ENCODE measurements at places on chromosomes 1 and 21.

- DNase-seq, result no peak
Measured at GRCh38 chr1:83901547-83902155, 97.3 kb downstream of the TTLL7 start.

DNA sequence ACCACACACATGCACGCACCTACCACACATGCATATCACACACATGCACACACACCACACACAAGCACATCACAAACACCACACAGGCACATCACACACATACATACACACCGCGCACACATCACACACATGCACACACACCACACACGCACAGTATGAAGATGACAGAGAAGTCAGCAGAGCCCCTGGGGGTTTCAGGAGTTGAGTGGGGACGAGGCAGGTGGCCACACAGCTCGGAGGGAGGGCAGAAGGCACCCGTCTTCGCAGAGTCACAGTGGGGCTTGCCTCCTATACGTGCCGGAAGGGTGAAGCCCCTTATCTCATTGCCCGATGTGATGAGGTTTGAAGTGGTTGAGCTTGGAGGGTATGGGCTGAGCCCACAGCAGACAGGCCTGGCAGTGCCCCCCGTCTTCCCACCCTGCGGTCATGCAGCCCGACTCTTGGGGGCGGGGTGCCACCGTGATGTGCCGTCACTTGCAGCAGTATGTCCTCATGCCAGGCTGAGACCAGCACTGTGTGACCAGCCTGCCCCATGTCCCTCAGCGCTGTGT is 9.9 kb downstream of the PDE9A start:
- DNase-seq, result no peak

- peak; percentile 18 for DNase-seq
Measured at GRCh38 chr1:55378582-55378981, 163.4 kb upstream of the USP24 start.

GRCh38 chr1:115299266-115299665 is 38.8 kb downstream of the NGF start:
- DNase-seq, result no peak

DNA sequence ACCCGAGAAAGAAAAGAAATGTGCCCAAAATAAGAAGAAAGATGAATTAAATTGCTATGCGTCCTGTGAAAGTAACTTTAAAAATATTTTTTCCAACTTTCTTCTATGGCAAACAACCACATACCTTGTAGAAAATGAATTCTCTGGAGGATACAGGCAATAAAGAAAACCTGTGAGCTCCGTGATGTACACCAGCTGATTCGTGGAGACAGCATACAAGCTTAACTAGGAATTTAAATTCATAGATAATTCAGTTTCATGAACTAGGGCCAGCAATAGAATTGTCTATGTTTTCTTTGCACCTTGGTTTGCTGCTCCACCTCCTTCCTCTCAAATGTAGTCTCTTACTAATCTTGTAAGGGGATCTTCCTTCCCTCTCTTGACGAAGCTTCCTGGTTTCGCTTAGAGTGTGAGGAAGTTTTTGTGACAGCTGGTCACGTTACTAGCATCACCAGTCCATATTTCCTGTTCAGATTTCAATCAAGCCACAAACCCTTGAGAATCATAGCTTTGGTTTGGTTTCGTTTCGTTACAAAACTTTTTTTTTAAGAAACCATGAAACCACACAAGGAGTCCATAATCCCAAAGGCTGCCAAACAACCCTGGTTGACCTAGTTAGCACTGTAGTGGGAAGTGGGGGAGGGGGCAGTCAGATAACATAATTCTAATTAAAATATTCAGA is 35.8 kb downstream of the GREM2 start:
- DNase-seq, result no peak

DNA sequence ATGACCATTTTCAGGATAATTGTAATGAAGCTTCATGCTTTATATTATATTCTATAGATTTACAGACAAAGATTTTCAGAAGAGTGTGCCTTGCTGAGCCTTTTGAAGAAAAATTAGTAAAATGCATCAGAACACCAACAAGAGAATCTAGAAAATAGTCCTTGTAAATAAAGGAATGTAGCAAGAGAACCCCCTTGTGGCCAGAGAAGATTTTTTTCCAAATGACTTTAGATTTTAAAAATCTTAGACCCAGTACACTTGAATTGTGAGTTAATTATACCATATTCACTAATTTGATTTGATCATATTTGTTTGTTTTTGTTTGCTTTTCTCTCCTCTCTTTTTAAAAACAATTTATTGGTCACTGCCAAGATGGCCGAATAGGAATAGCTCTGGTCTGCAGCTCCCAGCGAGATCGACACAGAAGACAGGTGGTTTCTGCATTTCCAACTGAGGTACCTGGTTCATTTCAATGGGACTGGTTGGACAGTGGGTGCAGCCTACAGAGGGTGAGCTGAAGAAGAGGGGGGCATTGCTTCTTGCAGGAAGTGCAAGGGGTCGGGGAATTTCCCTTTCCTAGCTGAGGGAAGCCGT is 12.8 kb upstream of the IFI44L start:
- no peak for DNase-seq

DNA sequence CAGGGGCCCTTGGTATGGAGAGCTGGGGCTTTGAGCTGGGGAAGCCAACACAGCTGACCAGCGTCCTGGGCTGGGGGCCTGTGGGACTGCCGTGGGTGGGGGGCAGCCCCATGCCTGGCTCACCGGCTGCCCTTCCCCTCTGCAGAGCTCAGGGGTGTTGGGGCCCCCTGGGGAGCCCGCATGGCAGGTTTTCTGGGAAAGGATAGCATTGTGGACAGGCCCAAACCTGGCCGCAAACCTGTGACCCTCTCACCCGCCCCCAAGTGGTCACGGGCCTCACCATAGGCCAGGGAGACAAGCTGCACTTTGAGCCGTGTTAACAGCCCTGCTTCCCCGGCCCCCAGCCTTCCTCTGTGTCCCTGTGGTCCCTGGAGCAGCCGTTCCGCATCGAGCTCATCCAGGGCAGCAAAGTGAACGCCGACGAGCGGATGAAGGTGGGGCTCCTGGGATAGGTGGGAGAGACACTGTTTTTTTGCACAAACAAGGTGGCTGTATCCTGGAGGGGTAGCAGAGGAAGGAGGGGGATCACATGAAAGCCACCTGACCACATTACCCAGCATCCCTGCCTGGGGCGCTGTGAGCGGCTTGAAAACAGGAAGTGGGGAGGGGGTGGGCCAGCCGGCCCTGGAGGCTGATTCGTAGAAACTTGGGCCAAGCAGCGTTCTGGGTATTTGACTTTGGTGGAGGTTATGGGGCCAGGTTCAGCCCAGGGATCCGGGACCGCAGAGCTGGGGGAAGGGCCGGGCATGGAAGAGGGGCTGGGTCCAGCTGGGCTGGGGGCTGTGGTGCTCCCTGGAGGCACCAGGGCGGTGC is 65.9 kb downstream of the PIK3CD start:
- peak; percentile 75 for DNase-seq

GRCh38 chr21:37098751-37099150 is 25.7 kb downstream of the TTC3 start:
- DNase-seq, result no peak

DNA sequence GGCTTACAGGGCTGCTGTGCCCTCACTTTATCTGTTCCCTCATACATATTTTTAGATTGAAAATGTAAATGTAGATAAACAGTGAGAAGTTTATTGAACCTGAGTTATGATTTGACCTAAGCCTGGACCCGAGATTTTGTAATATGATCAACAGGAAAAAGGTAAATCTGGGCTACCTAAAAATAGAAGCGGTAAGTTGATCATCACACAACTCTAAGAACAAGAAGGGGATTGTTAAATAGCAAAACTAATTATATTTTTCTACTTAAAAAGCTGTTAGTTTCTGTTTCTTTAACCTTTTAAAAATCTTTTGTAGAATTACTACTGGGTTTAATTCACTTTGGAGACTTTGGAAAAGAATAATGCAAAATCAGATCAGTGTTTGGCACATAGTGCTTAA is 35.6 kb downstream of the CAMTA1 start:
- DNase-seq, result no peak

DNA sequence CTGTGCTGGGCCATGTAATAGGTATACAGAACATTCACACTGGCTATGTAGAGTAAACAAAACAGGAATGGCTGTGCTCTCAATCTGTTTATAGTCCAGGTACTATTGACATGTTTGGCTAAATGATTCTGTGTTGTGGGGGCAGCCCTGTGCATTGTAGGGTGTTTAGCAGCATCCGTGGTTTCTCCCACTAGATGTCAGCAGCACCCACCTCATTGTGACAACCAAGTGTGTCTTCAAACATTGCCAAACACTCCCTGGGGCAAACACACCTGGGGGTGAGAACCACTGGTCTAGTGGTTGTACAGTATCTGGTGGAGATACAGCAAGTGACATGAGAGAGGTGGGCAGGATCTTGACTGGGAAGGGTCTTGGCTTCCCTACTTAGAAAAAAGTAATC is 80.4 kb upstream of the SPATA6 start:
- DNase-seq, result no peak

- no peak for DNase-seq
Measured at GRCh38 chr1:229273507-229274232, 2.8 kb downstream of the RAB4A start.

DNA sequence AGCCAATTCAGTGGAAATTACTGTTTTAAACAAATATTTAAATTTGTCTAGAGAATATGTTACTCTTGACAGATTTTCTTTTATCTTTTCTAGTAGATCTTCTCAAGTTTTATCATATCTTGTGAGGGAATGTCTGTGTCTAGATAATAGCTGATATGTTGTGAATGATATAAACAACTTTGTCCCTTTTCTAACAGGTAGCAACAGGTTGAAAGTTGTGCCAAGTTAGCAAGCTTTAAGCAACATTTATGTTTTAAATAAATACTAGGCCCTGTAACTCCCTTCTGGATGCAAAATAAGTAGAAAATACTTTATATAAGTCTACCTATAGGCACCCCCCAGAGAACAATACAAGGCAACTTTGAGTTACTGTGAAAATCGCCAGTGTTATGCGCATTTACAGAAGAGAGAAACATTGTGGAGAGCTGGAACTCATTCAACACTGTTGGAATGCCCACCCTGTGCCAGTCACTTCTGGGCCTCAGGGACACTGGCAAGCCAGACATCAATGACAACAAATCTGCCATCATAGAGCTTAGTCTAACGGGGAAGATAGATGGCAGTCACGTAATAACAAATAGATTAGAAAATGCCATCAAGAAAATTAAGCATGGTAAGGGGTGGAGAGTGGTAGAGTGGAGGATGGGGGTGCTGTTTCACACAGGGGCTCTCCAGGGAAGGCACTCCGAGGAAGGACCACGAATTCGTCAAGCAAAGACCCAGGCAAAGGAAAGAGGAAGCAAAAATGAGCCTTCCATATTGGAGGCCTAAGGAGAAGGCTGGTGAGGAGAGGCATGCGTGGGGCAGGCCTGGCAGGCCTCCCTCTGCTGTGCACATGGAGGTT is 4.4 kb downstream of the MAP3K21 start:
- no peak for DNase-seq

DNA sequence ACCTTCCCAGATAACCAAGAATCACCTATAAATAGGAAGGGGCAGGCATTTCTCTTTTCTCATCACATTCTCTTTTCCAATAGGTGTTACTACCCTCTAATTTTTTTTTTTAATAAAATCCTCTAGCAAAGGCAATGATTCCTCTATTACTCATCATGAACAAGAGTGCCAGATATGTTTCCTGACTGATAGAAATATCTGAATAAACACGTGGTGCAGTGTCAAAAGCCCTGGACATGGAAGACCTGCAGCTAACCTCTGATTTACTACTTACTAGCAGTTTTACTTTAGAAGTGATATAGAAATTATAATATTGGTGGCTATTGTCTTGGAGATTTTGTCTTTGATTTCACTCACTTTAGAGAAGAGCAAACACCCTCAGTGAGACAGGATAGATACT is 194.6 kb upstream of the SAMSN1 start:
- DNase-seq, result no peak

DNA sequence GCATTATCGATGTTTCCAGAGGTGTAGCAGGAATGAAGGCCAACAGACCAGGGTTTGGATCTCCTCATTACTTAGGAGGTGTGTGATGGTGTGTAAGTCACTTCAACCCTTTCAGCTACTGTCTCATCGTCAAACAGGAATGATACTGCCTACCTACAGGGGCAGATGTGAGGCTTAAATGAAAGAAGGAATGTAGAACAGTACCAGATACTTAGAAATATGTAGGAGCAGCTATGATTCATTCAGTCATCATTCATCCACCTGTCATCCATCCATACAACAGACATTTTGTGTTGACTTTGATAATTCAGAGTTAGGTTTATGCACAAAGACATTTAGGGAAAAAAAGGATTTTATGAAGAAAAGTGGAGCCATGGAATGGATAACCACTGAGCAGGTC is 486.9 kb upstream of the DAB1 start:
- DNase-seq, result no peak

DNA sequence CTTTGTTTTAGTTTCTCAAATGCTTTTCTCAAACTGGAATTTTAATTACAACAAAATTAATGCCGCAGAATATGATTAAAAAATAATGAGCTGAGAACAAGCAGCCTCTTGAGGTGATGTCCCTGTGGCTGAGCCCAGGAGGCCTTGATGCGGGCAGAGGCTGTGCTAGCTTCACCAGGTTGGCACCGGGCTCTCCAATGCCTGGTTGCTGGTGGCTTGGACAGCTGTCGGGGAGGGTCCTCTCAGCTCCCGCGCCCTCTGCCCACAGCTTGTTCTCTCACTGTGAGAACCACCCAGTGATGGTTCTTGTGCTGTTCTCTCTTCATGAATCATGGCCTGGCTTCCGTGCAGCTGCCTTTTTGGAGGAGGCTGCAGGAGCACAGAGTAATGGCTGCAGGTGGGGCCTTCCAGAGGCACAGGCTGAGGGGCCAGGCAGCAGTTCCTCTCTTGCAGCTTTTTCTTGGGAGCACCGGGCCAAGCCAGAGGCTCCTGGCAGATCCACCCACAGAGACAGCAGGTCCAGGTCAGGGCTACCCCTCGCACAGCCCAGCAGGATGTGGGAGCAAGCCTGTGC is 156.3 kb downstream of the PCBP3 start:
- DNase-seq, result no peak

DNA sequence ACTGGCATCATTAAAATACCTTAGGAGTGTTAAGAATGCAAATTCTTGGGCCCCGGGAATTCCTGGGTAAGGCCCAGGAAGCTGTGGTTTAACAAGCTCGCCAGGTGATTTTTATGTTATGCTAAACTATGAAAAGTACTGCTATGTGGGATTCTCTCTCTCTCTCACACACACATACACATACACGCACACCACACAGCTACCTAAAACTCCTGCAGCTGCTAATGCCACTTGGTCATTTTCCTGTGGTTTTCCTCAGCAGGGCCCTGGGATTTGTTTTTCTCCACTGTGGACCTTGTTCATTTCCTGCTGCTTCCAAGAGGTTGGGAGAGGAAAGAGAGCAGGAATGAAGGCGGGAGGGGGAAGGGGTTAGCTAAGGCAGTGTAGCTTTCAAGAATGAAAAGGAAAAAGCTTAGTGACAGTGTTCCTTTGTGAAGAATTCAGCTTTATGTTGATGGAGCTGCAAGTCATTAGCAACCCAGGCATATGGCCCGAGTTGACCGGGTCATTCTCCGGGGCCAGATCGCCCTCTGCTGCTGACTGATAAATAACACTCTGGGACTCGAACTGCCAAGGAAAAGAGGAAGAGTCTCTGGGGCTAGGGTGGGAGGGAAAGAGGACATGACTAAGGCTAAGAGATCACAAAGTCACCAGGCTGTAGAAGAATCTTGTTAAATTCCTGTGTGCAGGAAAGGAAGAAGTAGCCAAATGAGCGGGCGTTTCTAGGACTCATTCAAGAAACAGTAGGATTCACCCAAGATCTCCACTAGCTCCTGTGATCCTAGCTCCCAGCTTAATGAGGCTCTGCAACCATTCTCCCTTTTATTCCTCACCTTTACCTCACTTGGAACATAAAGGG is 30.5 kb upstream of the LRIG2 start:
- peak; percentile 93 for DNase-seq
